AG04449 (cell line): ENCODE measurements at places on chromosomes 12 and 14.

DNA sequence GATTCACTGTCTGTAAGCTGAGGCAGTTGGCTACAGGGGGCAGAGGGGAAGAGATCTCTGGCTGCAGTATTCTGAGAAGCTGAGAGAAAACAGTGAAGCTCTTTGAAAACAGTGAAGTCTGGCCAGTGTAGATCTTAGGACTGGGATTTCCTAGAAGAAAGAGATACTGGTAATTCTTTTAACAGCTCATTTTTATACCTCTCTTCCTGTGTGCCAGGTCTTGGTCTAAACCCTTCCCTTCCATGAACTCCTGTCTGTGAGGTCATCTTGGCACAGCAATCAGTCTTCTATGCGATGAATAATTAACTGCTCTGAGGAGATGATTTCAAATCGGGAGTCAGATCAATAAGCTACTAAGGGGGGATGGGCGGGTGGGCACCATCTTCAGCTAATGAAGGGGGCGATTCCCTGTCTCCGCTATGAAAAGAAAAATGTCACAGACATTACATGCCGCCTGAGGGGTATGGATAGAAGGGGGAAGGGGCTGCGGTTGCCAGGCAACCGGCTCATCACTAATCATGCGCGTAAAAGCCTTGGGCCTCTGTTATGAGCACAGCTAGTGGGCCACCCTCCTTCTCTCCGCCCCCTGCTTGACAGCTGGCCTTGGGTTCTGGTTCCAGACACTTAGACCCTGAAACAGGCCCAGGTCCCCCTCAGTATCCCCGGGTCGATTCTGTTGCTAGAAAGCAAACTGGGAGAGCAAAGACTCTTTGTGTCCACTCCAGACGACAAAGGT is 75.3 kb upstream of the CEP83 start:
- DNase-seq: no peak

DNA sequence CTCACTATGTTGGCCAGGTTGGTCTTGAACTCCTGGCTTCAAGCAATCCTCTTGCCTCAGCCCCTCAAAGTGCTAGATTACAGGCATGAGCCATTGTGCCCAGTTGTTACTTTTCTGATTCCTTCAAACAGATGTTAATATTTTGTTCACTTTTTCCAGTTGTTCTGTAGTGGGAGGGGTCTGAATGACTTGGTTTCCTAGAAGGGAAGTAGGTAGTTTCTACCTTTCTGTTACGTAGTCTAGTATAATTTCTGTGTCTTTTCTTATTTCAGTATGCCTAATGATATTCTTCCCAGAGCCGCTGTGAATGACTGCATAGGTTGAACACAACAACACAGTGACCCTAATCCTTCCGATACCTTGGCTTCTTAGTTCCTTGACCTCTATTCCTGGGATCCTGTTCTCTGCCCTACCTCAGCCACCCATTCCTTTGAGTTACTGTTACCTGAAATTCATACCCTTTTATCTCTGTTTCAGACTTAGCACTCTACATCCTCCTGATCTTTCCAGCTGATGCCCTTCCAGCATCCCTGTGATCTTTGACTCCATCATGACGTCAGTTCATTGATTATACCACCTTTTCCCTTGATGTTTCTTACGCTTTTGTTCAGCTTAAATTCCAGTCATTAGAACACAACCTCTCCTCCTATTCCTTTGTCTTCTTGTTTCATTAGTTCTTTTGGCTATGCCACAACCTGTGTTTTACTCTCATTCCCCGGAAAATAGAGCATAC is 33.3 kb downstream of the RCOR1 start:
- DNase-seq: no peak

DNA sequence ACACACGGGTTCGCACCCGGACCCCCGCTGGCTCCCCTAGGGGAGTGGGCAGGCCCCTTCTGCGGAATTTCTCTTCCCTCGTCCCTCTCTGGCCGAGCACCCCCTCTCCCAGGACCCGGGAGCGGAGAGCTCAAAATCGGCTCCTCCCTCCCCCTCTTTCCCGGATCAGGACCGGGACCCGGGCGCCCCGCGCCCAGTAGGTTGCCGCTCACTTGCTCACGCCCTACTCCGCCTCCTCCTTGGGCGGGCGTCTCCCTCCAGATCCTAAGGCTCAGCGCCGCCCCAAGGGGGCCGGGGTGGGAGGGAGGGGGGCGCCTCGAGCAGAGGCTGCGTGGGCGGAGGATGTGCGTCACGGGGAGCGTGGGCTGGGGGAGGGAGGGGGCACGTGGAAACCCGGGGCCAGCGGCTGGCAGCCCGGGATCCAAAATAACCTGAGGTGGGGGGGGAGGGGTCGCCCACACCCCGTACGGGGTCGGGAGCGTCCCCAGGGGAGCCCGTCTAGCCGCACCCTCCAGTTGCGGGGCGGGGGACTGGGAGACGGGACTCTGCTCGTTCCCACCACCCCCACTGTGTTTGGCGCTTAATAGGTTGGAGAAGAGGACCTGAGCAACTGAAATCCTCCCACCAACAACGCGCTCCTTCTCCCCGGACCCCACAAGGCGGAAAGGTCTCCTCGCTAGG is 1.8 kb upstream of the NAB2 start:
- no peak for DNase-seq

DNA sequence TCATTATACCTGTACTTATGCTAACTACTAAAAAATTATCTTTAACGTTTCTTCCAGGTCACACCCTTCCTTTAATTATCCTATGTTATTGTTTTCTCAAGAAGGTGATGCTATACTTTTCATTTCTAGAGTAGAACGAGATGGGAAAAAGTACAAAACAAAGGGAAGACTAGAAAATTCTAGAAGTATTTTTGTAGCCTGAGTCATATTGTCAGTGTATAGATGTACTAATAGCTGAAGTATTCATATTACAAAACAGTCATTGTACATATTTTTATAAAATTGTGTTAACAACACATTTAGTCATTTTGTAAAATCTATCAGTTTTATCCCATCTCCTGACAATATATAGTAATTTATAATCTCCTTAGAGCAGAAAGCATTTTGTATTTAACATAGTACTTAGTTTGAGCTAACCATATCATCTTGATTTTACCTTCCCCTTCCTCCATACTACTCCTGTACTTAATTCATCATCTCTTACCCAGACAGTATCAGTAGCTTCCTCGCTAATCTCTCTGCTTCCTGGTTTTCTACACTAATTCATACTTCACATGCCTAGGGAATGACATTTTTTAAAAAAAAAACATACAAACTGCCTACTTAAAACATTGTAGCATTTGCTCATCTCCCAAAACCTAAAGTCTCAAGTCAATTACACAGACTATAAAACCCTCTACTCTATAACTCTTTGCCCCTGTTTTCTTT is 920.9 kb downstream of the RPS29 start:
- DNase-seq: no peak

DNA sequence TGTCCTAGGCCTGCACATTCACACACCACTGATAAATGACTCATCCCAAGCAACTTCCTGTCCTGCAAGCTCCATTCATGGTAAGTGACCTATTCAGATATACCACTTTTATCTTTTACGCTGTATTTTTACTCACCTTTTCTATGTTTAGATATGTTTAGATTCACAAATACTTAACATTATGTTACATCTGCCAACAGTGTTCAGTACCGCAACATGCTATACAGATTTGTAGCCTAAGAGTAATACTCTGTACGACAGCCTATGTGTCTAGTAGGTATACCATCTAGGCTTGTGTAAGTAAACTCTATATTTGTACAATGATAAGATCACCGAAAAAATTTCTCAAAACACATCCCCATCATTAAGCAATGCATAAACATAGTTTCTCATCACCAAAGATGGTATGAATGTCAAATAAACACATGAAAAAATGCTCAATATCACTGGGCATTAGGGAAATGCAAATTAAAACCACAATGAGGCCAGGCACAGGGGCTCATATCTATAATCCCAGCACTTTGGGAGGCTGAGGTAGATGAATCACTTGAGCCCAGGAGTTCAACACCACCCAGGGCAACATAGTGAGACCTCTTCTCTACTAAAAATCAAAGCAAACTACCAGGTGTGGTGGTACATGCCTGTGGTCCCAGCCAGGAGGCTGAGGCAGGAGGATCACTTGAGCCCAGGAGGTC is 20.7 kb downstream of the ATXN2 start:
- DNase-seq: peak; percentile 70

GRCh38 chr12:66323017-66323416 is 20.7 kb downstream of the HELB start:
- DNase-seq: no peak

- DNase-seq: no peak
Observed at GRCh38 chr12:112936264-112936663, 2.0 kb upstream of the OAS3 start.

GRCh38 chr14:58662759-58663158 is 25.0 kb downstream of the DACT1 start:
- DNase-seq: no peak

DNA sequence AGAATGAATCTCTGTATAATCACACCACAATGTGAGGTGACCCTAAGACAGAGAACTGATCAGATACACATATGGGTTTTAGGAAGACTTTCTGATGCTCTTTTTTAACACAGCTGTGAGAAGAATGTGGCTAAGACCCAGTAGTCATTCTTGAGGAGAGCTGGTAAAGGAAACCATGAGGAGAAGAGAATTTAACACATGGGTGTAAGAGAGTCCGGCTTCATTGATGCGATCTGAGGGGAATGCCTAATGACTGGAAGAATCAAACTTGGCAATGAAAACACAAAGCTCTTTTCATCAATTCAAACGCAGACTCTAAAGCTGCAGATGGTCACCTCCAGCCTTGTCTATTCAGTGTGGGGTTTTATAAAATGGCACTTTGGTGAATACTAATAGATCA is 79.3 kb downstream of the FOXA1 start:
- no peak for DNase-seq

- DNase-seq: no peak
Observed at GRCh38 chr12:121295116-121295745, 1.3 kb downstream of the CAMKK2 start.

DNA sequence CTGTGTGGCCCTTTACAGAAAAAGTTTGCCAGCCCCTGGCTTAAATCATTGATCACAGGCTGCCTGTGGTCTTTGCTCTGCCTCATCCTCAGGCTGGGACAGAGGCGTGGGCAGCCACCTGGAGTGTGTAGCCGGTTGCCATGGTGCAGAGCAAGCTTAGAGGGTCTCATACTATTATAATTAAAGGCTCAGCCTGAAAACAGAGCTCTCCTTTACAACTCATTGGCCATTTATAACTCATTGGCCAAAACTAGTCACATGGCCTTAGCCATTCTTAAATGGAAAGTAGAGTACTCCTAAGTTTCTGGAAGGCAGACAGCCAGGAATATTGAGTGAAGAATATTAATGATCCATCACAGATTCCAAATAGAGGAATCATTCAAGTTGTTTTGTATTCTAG is 3.0 kb downstream of the HSP90B1 start:
- no peak for DNase-seq
